ENCODE measurements at places on chromosomes 7 and 10. TPM values are rescaled to one million over a fixed set of nuclear protein-coding genes. Genes with fewer than 3 reads are reported as not detected.

DNA sequence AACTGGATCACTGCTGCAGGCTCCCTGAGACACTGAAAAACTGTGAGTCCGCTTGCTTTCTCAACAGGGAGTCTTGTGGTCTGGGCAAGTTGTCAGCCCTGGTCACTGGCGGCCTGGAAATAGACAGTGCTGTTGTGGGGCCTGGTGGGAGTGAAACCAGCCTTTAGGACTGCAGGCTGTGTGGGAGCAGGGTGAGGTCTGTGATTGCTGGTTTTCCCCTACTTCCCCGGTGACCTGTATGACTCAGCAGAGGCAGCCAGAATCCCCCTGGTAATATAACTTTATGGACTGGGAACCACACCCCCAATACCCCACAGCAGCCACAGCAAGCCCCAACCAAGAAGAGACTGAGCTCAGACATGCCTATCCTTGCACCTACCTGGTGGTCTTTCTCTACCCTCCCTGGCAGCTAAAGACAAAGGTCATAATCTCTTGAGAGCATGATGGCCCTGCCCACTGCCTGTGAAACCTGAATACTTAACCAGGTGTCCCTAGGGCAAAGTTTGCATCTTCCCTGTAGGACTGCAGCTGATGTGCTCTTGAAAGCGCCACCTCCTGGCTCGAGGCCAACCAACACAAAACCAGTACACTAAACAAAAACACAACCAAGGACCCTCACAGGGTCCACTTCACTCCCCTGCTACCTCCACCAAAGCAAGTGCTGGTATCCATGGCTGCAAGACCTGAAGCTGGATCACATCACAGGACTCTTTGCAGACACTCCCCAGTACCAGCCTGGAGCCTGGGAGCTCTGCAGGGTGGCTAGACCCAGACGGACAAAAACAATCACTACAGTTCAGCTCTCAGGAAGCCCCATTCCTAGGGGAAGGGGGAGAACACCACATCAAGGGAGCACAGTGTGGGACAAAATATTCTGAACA, 7.2 kb upstream of the ADAM22 start:
- no peak for DNase-seq

- no peak for DNase-seq
These were observed 80.6 kb downstream of the BEND7 start for GRCh38 chr10:13448216-13448615.

- DNase-seq: no peak
These were observed 48.3 kb downstream of the CSTF2T start for GRCh38 chr10:51651063-51651462.

NKX2-3 gene
- not detected for total RNA-seq

GRCh38 chr7:44391746-44392617, 66.6 kb upstream of the CAMK2B start:
- no peak for DNase-seq

- DNase-seq: no peak
These were observed 70.9 kb upstream of the CTBP2 start for GRCh38 chr10:125231116-125231812.

DNA sequence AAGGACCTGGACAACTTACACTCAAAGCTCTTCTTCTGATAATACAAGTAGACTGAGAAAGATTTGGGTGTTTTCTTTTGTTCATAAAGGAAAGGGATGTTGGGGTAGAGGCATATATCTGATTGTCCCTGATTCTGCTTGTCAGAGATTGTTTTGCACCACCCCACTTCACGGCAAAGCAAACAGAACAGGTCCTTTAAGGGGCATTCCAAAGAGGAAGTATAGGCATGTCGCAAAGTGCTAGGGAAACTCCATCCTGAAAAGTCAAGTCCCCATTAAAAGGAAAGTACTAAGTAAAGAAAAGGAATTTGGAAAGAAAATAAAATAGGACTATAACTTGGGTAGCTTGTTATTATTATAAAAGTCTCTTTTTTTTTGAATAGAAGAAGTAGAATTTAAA, 233.0 kb downstream of the DNAJB9 start:
- no peak for DNase-seq

- no peak for DNase-seq
These were observed 194.0 kb upstream of the PLPP4 start for GRCh38 chr10:120262857-120263547.

DNA sequence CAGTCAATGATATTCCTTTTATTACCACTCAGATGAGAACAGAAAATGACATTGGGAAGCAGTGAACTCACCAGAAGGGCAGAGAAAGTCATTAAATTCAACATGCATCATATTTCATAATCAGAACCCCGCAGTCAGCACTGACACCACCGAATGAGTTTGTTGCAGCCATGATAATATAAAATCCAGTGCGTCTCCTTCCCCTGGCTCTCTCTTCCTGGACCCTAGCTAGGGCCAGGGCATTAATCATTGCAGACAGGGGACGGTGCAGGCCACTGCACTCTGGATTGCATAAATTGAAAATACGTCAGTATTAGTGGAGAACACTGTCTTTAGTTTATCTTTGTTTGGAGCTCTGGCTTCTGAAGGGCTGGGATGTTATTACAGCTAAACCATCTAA, 931.5 kb downstream of the TYW1 start:
- DNase-seq: no peak

- DNase-seq: peak; percentile 51
These were observed 51.1 kb downstream of the DPYSL4 start for GRCh38 chr10:132237871-132238270.

DNA sequence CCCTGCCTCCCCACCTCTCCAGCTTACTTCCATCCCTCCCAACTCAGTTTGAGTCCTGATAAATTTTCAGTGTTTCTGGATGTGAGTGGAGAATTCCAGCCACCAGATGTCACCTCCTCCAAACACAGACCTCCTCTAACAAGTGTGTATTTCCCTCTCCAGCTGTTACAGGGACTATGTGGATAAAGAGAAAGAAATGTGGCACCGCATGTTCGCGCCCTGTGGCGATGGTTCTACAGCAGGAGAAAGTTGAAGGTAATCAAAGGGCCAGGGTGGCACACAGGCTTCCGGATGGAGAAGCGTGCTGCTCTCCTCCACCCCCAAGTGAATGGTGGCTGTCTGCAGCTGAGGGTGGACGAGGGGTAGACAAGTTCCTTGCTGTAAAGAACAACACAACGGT, 14.7 kb downstream of the FKBP6 start:
- DNase-seq: no peak

HOXA1 gene
- total RNA-seq: not detected

SLC16A9 gene
- total RNA-seq: 19.9 TPM

DNA sequence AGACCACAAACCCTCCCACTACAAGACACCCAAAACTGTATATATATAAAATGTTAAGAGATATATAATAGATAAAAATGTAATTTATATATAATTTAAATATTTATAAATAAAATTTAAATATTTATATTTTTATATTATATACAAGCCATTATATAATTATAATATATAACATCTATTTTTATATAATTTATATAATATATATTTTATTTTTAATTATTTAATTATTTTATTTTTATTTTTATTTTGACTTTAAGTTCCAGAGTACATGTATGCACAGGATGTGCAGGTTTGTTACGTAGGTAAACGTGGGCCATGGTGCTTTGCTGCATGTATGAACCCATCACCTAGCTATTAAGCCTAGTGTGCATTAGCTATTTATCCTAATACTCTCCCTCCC, 1090.2 kb downstream of the NXPH1 start:
- no peak for DNase-seq

GRCh38 chr10:17980846-17981565, 29.3 kb downstream of the SLC39A12 start:
- DNase-seq: no peak

TAS2R39 gene
- total RNA-seq: not detected

GRCh38 chr7:121061677-121062582, 73.4 kb downstream of the CPED1 start:
- DNase-seq: no peak

ABCC2 gene
- 0.73 TPM for total RNA-seq

GRCh38 chr10:107118866-107119265, 45.6 kb downstream of the SORCS1 start:
- DNase-seq: no peak

UFSP1 gene
- 2.3 TPM for total RNA-seq

GRCh38 chr10:3772361-3773171, 12.4 kb downstream of the KLF6 start:
- DNase-seq: no peak

GRCh38 chr7:136878878-136879277, 10.4 kb downstream of the CHRM2 start:
- no peak for DNase-seq

DNA sequence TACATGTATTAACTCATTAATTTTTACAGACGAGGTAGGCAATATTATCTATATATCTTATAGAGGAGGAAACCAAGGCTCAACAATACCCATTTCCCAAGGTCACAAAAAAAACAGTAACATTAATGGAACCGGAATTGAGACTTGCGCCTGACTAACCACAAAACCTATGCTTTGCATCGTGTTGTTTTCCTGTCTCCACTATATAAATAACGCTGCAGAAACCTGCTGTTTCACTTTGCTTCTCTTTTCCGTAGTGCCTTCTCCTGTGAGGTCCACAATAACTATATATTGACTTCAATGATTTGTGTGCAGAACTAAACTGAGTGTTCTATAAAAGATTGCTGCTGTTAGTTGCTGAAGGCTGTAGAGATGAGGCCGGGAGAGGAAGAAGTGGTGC, 97.7 kb upstream of the RPA3 start:
- no peak for DNase-seq

DNA sequence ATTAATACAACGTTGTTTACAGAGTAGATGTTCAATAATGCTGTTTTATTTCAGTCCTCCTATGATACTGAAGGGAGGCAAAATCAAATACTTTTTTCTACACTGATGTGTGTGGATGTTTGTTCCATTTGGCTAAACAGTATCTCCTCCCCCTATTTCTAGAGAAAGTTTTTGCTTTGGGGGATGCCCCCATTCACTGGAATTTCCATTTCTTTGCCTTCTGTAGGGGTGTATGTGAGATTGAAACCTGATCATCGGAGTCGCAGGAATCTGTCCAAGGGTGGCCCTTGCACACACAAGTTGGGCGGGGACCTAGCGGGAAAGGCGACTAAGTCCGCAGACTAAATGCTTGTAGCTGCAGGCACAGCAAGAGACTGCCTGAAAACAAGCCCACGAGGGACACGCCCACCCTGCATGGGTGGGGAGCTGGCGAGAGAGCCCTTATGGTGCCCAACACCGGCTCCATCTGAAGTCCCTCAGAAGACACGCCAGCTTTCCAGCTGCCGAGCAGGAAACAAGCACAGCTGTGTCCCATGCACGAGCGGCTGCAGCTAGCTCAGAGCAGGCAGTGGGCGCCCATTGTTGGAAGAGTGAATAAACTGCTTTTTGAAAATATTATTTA, 58.0 kb downstream of the ESYT2 start:
- DNase-seq: no peak

GRCh38 chr10:82757397-82757796, 882.4 kb downstream of the NRG3 start:
- DNase-seq: no peak

DNA sequence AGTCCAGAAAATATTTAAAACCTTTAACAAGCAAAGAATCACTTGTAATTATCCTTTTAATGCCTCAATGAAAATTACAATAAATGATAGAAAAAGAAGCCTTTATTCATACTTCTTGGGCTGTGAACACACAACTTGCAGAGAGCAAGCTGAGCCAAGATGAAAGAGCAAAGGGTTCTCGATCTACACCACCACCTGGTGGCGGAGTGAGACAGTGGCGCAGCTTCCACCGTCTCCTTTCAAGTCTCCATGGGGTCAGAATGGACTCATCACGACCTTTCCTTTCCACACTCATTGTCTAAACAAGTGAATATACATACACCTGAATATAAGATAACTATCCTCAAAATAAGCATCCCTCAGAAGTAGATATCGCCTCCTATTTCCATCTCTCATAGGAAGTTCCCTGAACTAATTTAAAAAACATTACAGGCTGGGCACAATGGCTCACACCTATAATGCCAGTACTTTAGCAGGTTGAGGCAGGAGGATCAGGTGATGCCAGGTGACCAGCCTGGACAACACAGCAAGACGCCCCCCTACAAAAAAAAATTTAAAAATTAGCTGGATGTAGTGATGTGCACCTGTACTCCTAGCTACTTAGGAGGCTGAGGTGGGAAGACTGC, 40.7 kb downstream of the ATE1 start:
- DNase-seq: peak; percentile 19

- DNase-seq: no peak
These were observed 47.3 kb downstream of the LRRN3 start for GRCh38 chr7:111138193-111138569.

AOAH gene
- total RNA-seq: 3.4 TPM

JMJD1C gene
- total RNA-seq: 205 TPM

DNA sequence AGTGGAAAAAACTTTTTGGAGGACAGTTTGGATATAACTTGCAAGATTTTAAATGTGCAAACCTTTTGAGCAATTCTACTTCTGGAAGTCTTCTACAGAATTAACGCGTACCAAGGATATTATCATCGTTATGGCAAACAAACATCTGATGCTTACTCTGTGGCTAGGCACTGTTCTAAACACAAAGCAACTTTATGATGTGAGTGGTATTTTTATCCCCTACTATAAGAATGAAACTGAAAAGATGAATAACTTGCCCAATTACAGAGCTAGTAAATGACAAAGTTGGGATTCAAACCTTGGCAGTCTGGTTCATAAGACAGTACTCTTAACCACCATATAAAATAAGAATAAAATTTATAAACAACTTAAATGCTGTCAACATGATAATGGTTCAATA, 15.8 kb downstream of the ASZ1 start:
- DNase-seq: no peak

- no peak for DNase-seq
These were observed 29.1 kb downstream of the NUDCD3 start for GRCh38 chr7:44461387-44461786.

DNA sequence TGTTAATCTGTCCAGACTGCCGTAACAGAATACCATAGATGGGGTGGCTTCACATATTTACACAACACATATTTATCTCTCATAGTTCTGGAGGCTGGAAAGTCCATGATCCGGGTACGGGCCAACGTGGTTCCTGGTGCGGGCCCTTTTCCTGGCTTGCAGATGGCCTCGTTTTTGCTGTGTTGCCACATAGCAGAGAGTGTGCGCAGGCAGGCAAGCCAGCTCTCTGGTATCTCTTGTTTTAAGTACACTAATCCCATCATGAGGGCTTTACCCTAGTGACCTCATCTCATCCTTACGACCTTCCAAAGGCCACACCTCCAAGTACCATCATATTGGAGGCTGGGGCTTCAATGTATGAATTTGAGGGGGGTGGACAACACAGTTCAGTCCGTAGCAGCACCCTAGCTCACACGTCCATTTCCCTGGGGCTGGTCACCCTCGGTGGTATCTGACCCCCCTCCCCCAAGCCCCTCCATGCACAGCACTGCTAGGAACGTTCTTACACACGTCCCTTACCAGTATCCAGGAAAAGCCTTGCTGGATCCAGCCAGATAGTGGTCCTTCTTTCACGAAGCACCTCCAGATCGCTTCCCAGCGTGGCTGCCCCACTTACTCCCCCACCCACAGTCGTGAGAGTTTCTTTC, 21.5 kb downstream of the CUX1 start:
- DNase-seq: no peak

GRCh38 chr10:90945491-90946070, 24.7 kb upstream of the ANKRD1 start:
- DNase-seq: no peak

Data from cerebellum (tissue), 4 donors.